ENCODE measurements at places on chromosomes 4 and X. TPM values are rescaled to one million over a fixed set of nuclear protein-coding genes. Genes with fewer than 3 reads are reported as not detected.
A peak's percentile ranks its signal among the peaks of the same experiment; 100 is the strongest.

- DNase-seq: no peak
Observed at GRCh38 chrX:49656533-49656932, 39.3 kb downstream of the PAGE1 start.

ADD1 gene
- total RNA-seq: 212 TPM

DNA sequence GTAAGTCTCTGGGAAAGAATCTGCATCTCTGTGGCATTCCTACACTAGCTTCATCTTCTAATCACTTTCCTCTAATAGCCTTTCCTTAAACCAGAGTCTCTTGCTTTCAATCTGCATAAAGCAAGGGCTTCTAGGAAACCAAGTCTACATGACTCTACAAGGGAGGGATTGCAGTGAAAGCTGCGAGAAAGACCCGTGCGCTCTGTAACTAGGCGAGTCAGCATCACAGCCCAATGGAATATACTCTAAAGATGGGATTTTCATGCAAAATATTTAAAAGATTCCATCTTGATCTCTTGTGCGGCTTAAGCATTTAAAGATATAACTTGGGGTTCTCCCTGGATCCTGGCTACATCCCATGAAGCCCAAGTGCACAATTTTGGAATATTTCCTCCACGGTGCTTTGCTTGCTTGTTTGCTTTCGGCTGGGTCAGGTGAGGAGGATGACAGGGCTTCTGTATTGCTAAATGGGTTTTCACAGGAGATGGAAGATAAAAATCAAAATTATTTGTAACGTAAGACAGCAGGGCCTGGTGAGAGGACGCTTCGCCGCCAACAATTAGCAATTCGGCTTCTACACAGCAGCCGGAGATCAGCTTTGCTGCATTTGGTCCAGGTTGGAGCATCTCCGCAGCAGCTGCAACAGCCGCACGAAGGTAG is 687 bp upstream of the GRIA2 start:
- DNase-seq: no peak

- no peak for DNase-seq
Observed at GRCh38 chr4:140084385-140084784, 69.6 kb downstream of the MAML3 start.

GRCh38 chr4:75497133-75497532 is 17.1 kb downstream of the RCHY1 start:
- peak; percentile 19 for DNase-seq

ARHGEF9 gene
- 10.8 TPM for total RNA-seq

GRCh38 chr4:76800902-76801301 is 97.0 kb downstream of the SOWAHB start:
- no peak for DNase-seq

AKAP4 gene
- not detected for total RNA-seq

DAPP1 gene
- not detected for total RNA-seq

DNA sequence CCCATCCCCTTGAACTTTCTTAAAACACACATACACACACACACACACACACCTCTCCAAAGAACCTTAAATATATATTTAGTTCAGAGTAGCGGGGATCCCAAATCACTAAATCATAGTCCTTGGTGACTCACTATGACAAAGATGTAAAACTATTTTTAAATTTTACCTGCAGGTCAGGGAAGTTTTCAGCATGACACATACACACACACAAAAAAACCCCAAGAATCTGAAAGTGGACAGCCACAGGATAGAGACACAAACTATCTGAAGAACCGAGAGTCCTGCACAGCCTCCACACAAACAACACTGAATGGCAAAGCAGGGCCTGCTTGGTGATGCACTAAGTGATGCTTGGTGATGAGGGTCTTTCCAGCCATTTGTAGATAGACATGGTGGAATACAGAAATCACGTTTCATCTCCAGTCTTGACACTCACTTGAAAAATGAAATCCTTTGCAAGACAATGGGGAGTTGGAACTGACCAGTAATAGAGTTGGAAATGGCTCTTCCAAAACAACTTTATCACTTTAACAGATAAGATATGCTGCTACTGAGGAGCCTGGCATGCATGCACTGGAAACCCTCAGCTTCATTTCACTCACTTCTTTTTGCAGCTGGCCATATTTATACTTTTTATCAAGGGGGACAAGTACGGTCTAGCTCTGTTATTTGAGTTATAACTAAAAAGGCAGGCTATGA is 307.3 kb downstream of the RAPGEF2 start:
- peak; percentile 17 for DNase-seq

DNA sequence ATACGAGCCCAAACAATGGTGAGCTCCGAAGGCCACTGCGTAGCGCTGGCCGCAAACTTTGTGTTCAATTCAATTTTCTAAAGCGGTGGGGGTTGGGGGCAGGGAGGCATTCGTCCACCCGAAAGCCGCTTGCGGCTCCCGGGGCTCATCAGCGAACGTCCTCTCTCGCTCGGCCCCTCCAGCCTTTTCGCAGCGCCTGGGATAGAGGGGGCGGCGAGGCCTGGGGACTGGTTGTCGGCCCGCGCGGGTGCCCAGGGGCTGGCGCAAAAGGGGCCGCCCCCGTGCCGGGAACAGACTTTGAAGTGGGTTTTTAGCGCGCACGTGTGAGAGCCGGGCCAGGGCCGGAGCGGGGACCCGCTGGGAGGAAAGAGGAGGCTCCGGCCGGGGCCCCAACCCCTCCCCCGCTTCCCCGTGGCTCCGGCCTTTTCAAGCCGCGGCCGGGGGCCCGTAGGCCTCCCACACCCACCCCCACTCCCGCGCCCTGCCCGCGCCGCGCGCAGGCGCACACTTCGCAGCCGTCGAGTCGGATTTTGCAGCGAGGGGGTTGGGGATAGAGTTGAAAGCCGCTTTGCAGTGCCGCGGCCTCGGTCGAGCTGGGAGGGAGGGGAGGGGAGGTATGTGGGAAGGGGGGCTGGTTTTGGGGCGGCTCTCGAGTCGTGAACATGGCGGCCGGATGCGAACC is 8.3 kb downstream of the ZIC3 start:
- DNase-seq: no peak

- DNase-seq: peak; percentile 62
Observed at GRCh38 chr4:158255727-158256324, 45.5 kb downstream of the TMEM144 start.

GRCh38 chr4:165133150-165133549 is 20.5 kb upstream of the TMEM192 start:
- no peak for DNase-seq

GRCh38 chr4:94446386-94446785 is 5.4 kb upstream of the PDLIM5 start:
- peak; percentile 83 for DNase-seq

DNA sequence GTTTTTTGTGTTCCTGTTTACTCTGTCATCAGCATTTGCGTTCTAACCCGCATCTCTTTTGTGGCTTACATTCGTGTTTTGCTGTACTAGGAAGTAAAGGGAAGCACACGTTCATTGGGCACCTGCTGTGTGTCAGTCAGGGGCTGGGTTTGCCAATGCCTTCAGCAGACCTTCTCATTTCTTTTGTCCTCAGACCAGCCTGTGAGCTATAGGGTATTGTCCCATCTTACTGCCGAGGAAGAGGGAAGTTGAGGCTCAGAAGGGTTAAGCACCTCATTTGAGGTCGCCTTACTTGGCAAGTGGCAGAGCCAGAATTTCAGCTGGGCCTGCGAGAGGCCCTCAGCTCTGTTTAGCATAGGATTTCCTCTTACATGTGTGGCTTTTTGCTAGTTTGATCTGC is 8.7 kb downstream of the TBC1D14 start:
- no peak for DNase-seq

GRCh38 chr4:8866421-8866820 is 5.2 kb downstream of the HMX1 start:
- DNase-seq: no peak

AFP gene
- 0.32 TPM for total RNA-seq

- DNase-seq: no peak
Observed at GRCh38 chr4:131989576-131989975, 1159.5 kb upstream of the PCDH10 start.

- DNase-seq: no peak
Observed at GRCh38 chr4:79082997-79083396, 143.8 kb upstream of the PAQR3 start.

- no peak for DNase-seq
Observed at GRCh38 chr4:113593400-113594230, 167.9 kb downstream of the CAMK2D start.

EREG gene
- total RNA-seq: 5.2 TPM

DNA sequence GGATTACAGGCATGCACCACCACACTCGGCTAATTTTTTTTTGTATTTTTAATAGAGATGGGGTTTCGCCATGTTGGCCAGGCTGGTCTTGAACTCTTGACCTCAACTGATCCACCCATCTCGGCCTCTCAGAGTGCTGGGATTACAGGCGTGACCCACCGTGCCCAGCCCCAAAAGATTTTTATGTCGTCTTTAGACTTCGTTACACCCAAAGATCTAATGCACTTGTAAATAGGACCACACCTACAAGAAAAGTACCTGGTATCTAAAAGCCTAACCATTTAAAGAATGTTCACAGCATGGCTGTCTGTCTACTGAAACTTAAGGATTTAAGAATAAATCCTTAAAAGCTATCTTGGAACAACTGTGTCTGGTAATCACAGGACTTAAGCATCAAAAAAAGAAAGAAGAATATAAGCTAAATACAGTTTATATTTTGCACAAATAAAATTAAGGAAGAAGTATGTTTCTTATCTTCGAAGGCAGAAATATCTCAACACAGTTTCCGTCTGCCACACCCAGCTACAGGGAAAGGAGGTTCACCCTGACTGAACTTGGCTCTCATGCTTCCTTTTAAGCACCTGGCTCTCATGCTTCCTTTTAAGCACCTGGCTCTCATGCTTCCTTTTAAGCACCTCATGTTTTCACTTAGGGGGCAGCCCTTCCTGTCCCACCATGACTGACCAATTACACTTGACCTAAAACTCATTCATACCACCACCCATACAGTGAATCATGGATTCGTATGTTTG is 92.0 kb upstream of the STS start:
- no peak for DNase-seq

CHRDL1 gene
- under 0.01 TPM for total RNA-seq

GRCh38 chrX:69361311-69361845 is 142.7 kb upstream of the NALF2 start:
- DNase-seq: no peak

DNA sequence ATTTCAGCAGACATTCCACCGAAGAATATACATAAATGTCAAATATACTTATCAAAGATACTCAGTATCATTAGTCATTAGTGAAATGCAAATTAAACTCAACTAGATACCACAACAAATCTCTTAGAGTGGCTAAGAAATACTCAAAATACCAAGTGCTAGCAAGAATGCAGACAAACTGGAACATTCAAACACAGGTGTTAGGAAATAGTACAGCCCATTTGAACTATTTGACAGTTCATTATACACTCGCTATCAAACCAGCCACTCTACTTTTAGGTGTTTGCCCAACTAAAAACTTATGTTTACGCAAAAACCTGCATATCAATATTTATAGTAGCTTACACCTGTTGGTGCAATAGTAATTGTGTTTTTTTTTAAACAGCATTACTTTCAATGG is 8.8 kb downstream of the ADAM29 start:
- DNase-seq: no peak

DNA sequence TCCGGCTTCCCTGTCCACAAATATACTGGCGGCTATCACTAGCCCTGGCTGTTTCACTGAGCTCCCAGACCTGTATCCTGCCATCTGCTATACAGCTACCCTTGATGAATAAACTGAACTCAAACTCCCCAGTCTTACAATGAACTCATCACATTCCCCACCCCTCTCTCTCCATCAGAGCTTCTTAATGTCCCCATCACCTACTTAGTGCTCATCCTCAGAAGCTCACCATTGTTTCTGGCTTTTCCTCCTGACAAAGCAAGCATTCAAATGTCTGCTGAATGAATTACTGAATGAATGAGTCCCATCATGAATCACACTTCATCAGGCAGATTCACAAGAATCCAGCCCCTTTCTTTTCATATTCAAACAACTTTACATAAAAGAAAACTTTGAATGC is 5.7 kb upstream of the DGAT2L6 start:
- no peak for DNase-seq

- DNase-seq: peak; percentile 34
Observed at GRCh38 chr4:143380629-143381028, 44.0 kb downstream of the GAB1 start.

GRCh38 chr4:19803406-19803805 is 448.3 kb upstream of the SLIT2 start:
- DNase-seq: no peak

GRCh38 chr4:83536362-83537272 is 709 bp downstream of the GPAT3 start:
- peak; percentile 14 for DNase-seq

DNA sequence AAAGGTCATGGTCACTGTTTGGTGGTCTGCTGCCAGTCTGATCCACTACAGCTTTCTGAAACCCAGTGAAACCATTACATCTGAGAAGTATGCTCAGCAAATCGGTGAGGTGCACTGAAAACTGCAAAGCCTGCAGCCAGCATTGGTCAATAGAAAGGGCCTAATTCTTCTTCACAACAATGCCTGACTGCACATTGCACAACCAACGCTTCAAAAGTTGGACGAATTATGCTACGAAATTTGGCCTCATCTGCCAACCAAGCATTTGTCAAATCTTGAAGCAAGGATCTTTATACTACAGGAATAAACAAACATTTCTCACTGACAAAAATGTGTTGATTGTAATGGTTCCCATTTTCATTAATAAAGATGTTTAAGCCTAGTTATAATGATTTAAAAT is 90.4 kb downstream of the EIF4E start:
- no peak for DNase-seq

- DNase-seq: no peak
Observed at GRCh38 chr4:122534776-122535175, 78.3 kb upstream of the IL2 start.

PLP2 gene
- 19.0 TPM for total RNA-seq

GRCh38 chrX:1734806-1735205 is 119.9 kb downstream of the ASMT start:
- DNase-seq: no peak

DNA sequence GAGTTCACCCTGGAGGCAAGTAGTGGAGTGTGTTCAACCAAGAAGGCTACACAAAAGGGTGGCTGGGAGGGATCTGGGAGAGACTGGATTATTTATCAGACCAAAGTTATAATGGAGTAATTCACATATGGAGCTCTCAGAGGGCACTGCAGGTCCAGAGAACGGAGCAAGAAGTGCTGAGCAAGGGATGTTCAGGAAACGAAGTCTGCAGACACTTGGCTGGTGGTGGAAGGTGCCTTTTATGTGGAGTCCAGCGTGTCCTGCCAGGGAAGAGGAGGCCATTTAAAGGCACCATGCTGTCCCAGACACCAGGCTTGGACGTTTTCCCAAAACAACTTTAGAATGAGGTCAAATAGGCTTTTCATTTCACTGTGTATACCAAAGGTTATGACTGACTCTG is 130.1 kb downstream of the CEP135 start:
- no peak for DNase-seq

GRCh38 chr4:6500481-6501140 is 28.2 kb upstream of the PPP2R2C start:
- no peak for DNase-seq

NWD2 gene
- not detected for total RNA-seq

All from fibroblast of villous mesenchyme (primary cell).